T-helper 22 cell (primary cell): ENCODE measurements at places on chromosomes 2 and 18.

- no peak for DNase-seq
Observed at GRCh38 chr2:196970099-196970498, 43.6 kb upstream of the PGAP1 start.

- DNase-seq, result no peak
Observed at GRCh38 chr2:84373866-84374265, 85.2 kb downstream of the SUCLG1 start.

DNA sequence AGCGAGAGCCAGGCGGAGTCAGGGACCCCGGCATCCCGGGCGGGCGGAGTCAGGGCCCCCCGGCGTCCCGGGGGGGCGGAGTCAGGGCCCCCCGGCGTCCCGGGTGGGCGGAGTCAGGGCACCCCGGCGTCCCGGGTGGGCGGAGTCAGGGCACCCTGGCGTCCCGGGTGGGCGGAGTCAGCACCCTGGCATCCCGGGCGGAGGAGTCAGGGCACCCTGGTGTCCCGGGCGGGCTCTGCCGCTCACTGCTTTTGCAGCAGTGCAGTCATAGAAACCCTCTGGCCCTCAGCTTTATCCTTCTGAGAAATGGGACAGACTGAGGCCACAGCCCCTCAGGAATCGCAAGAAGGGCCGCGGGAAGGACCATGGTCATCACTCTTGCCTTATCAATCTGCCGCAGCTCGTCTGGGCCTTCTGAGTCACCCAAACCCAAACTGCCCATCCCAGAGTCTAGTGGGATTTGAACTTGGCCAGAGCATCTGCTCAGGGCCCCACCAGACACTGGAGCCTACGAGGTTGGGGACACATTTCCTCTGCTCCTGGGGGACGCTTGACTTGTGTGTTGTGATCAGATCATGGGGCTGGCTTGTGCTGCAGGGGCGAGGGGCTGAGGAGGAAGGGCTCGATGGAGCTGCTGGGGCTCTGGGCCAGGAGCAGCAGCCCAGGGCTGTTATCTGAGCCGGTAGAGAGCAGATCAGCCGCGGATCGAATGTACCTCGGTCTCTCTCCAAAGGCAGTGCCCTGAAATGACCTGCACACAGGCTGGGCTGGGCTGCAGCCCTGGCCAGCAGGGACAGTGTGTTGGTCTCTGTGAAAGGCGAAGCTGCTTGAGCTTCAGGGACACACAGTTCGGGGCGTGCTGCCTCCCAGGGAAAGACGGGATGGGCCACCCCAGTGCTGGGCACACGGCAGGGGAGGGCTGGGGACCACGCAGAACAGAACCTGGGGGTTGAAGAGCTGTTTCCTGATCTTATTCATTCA lies 290.1 kb upstream of the HDAC4 start:
- no peak for DNase-seq

DNA sequence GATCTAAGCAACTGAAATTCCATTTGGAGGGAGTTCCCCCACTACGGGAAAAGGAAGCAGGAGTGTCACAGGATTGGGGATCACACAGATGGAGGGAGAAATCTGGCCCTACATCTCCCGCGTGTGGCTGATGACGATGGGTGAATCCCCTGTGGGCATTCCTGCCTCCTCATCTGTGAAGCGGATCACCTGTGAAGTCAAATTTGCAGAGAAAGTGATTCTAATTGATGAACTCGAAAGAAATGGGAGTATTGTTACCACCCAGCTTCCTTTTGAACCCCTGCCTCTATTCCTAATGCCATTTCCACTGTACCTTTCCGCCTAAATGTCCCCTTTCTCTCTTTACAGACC lies 92.0 kb downstream of the CMPK2 start:
- DNase-seq, result no peak

DNA sequence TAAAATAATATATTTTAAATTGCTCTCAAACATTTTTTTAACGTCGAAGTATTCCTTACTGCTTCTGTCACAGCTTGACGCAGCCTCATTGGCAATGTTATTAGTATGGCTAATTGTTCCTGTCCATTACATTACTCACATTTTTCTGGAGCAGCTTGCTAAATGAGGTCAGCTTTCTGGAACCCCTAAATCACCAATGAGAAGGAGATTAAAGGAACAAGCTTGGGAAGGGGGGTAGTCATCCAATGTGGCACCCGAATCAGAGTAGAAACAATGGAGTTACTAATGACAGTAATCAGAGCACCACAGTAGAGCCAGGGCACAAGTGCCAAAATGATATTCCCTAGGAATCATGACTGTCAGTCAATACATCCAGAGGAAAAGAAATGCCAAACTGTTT lies 5.1 kb downstream of the NEUROD1 start:
- DNase-seq, result no peak

GRCh38 chr2:43340945-43341356 lies 114.5 kb upstream of the ZFP36L2 start:
- no peak for DNase-seq

DNA sequence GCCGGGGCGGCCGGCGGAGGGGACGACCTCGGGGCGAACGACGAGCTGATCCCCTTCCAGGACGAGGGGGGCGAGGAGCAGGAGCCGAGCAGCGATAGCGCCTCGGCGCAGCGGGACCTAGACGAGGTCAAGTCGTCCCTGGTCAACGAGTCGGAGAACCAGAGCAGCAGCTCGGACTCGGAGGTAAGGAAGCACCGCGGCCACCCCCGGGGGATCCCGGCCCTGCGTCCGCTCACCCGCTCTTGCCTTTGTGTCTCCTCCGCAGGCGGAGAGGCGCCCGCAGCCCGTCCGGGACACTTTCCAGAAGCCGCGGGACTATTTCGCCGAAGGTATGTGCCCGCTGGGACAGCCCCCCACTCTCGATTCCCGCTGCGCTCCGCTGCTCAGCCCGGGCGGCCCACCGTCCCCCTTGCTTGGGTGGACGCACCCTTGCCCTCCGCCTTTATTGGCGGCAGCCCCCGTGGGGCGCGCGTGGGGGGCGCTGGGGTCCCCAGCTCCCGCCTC lies 611 bp downstream of the TCF7L1 start:
- DNase-seq, result no peak

DNA sequence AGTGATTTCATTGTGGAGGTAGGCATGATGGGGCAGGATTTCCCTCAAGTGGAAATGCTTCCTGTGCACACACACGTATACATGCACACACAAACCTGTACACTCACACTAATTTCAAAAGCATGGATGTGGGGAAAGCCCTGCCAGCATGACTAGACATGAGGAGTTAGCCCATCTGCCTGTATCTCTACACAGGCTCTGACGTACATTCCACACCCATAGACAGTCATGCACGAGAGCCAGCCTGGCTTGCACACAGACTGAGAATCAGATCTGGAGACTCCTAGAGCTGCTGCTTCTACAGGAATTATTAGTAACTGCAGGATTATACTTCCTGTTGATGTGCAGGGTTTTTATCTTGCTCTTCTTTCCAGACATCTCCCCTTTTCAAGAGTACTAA lies 27.3 kb upstream of the NFU1 start:
- DNase-seq, result no peak

DNA sequence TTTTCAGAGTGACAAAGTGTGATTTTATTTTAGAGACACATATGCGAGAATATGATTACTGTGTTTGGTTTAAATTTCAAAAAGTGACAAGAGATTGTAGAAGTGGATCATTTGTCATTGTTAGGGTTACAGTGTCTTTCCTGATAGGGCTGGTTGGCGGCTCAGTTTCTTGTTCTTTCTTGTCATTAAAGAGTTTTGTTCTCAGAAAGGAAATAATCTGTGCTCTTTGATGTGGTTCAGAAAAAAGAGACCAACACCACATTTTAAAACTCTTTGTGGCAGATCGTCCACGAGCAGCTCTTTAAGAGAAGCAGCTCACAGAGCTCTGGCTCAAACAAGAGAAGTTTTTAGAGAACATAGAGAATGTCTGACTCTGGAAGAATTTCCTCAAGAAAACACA lies 45.6 kb upstream of the ZNF532 start:
- DNase-seq, result no peak

GRCh38 chr2:16663121-16663905 lies 2.3 kb downstream of the CYRIA start:
- no peak for DNase-seq

DNA sequence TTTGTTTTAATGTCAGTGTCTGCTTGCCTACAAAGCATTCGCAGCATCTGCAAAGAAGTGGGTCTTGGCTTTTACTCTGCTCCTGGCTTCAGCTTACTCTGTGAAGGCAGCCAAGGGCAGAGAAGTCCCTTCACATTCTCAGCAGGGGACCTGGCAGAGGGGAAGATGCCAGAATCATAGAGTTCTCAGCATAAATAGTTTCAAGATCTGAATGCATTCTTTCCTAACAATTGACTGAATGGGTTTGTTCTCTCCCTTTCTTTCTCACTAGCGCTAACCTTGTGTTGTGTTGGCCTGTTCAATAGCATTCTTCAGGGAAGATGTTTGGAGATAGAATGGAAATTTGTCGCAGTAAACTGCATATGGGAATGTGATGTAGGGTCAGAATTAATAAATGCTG lies 106.9 kb downstream of the FARSB start:
- DNase-seq, result no peak

GRCh38 chr2:195645413-195645812 lies 11.6 kb upstream of the SLC39A10 start:
- no peak for DNase-seq

GRCh38 chr2:9297156-9297555 lies 90.5 kb downstream of the ASAP2 start:
- DNase-seq, result no peak

DNA sequence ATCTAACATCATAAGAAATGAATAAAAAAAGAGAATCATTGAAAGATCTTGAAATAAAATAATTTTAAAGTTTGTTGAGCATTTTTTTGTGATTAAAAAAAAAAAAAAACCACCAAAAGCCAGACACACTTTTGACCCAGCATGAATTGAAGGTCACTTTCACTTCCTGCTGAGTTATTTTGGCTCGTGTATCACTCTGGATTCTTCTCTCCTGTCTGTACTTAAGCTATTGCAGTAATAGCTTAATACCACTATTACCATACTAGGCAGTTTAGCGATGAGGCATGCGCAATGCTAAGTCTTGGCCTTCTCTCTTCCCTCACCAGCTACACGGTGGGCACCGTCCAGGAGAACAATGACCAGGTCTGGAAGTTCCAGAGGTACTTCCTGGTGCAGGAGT lies 54.5 kb upstream of the SPP2 start:
- no peak for DNase-seq

- no peak for DNase-seq
Observed at GRCh38 chr2:21043744-21044532, at the start of gene APOB. APOB (minus strand) TSS chr2:21044073; CDS start chr2:21043945, 128 bp downstream.

DNA sequence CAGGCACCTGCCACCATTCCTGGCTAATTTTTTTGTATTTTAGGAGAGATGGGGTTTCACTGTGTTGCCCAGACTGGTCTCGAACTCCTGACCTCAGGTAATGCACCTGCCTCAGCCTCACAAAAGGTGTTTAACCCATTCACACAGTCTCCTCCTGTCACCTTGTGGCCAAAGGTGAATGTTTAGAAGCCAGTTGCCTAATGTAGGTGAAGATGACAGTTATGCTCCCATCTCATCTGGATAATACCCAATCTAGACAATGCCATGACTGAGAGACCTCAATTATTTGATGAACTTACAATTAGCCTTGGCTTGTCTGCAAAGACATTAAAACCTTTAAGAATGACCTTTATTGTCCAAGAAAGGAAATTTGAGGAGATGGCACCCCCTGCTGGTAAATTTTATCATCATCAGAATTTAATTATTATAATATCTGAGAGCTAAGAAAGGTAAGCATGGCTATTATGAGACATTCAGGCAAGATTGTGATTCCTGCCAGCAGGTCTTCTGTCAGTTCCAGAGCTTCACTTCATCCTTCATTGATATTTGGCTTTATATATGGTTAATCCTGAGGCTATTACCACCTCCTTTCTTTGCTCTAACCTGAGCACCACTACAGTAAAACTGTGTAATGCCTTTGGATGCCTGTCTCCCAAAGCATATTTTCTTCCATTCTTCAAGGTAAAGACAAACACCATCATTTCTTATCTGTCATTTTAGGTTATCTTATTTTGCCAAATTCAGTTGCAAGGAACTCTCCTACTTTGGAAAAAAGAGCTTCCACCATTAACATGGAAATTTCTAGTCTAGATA lies 117.6 kb downstream of the FAM124B start:
- DNase-seq, result no peak

- no peak for DNase-seq
Observed at GRCh38 chr2:85061896-85062295, 71.3 kb upstream of the TCF7L1 start.

GRCh38 chr2:234790380-234790779 lies 161.4 kb upstream of the SH3BP4 start:
- DNase-seq, result no peak

DNA sequence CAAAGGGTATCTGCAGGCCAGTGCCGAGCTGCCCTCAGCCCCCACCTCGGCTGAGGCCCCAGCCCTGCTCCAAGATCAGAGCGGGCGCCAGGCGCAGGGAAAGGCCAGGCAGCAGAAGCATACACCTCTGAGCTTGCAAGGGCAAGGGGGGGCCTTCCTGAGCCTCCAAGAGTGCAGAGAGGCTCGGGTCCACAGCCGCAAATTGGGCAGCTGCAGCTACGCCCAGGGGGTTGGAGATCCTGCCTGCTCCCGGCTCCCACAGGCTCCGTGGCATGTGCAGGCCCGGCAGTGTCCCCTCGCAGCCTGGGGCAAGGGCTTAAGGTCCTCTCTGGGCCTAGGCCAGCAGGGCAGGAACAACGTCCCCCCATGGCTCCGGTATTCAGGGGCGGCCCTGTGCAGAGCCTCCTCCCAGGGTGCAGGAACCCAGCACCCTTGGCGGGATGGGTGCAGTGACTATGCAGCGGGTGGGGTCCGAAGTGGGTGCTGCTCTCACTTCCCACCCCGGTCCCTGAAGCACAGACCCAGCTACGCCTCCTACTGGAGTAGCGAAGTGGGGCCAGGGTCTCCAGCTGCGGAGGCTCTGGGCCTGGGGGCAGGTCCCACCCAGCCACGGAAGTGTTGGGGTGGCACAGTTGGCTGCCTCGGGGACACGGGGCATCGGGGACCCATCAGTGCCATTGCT lies 120.2 kb upstream of the TMEFF2 start:
- DNase-seq, result no peak

- DNase-seq, result no peak
Observed at GRCh38 chr2:234954551-234954992, 2.8 kb downstream of the SH3BP4 start.

DNA sequence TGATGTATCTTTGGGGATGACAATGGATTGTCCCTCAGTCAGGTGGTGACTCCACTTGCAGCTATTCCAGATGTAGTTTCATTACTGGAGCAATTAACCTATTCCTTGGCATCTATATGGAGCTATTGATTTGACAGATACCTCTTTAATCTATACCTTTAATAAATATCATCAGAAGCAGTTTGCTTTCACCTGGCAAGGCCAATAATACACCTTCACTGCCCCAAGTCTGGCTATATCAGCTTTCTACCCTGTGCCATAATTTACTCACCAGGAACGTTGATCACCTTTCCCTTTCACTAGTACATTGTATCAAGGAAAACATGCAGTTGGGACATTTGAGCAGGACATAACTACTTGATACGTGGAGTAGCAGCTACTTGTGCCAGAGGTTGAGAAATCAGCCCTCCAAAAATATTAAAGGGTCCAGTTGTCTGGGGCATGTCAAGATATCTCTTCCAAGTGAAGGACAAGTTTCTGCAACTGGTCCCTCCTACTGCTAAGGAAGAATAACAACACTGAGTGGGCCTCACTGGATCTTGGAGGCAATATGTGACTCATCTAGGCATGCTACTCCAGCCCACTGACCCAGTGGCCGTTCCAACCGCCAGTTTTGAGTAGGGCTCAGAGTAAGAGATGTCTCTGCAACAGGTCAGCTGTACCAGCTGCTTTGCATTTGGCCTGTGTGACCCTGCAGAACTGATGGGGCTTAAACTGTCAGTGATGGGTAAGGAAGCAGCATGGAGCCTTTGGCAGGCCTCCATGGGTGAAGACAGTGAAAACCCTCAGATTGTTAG lies 67.0 kb downstream of the PSMG2 start:
- DNase-seq, result no peak

- DNase-seq, result no peak
Observed at GRCh38 chr2:204538182-204539018, 6.9 kb upstream of the PARD3B start.
